ENCODE measurements at places on chromosomes 13 and 19. TPM values are rescaled to one million over a fixed set of nuclear protein-coding genes. Genes with fewer than 3 reads are reported as not detected.

CEACAM1 gene
- total RNA-seq, result 2.0 TPM

C1QTNF9 gene
- 1.2 TPM for total RNA-seq

DNA sequence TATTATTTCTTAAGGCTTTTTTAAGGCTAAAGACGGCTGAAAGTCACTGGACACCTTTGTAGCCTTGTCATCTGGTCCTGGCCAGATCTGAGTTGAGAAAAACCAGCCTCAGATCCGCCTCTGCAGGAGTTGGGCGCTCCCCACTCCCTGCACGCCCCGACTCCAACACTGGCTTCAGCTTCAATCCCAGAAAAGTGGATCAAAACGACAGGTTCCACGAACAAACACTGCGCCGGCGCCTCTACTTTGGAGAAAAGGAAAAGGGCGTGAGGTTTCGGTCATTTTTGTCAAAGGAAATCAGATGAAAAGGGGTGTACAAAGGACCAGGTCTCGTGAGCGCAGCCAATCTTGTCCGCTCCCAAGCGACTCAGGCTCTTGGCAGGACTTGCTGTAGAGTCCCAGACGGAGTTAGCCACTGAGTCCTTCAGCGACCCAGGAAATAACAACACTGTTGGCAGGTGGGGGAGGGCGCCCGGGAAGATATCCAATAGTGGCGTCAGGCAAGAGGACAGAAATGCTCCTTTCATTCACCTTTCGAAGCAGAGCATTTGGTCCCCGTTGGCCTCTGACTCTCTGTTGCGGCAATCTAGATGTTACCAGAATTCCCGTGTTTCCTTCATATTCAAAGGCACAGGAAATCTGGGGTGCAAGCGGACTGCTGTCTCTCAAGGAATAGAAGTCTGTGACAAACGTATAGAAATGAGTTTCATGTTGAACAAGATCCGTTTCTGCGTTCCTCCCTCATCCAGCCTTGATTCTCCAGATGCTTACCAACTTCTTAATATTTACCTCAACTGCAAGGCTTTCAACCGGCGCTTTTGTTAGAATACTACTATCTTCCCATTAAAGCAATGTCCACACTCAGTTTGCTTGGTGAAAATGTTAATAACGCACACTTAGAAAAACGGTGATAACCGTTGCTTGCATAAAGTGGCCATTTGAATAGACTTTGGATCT lies 1.8 kb upstream of the CCNA1 start:
- no peaks in the 10 kb centered on the region for H3K36me3 ChIP-seq
- H3K27me3 ChIP-seq, result peaks cover 45% of the 10 kb centered on the region
- DNase-seq, result no peak

DNA sequence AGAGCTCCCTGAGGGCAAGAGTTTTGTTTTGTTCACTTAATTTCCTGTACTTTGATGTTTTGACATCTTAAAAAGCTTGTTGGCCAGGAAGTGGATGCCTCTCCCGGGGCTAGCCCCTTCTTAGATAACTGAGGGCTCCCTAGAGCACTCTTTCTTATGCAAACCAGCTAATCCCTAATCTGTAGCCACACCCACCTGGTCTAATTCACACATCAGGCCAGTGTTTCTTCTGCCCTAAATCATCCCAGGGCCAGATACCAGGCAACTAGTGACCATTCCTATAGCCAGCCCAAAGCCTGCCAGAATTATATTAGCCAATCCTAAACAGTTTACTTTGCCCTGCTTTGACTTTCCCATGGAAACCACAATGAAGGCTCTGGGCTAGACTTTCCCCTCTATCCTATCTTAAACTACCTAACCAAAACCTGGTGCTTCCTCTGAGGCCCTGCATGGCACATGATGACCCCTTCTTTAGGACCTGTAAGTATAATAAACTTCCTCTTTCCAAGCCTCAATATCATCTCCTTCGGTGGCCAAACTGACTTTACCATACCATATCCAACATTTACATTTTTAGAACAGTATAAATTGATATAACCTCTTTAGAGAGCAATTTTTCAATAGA lies 24.8 kb downstream of the WBP4 start:
- no peaks in the 10 kb centered on the region for H3K36me3 ChIP-seq
- no peak overlapping the region for H3K4me3 ChIP-seq
- no peaks in the 10 kb centered on the region for H3K27me3 ChIP-seq

PRTN3 gene
- not detected for total RNA-seq

- no peaks in the 10 kb centered on the region for H3K27me3 ChIP-seq
- peak overlapping the region; percentile 85 for H3K4me3 ChIP-seq
- H3K27ac ChIP-seq, result peak overlapping the region; percentile 100
- peaks cover 64% of the 10 kb centered on the region for H3K4me1 ChIP-seq
These were observed 1.4 kb downstream of the ANKRD10 start for GRCh38 chr13:110913322-110914080.

DNA sequence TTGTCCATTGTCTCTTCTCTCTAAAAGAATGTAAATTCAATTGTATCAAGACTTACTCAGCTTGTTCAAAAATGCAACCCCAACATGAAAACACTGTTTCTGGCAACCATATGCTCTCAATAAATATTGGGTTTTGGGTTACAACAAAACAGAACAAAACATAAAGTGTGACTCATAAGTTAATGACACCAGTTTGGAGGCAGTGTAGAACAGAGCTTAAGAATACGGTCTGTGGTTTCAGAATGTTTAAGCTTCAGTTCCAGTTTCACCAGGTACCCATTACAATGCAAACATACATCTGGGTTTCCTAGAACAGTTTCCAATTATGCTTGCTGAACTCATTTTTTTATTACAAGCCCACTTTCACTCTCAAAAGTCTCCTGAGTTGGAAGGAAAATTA lies 285.8 kb upstream of the PCDH9 start:
- no peaks in the 10 kb centered on the region for H3K27me3 ChIP-seq
- H3K4me3 ChIP-seq, result no peak overlapping the region
- H3K27ac ChIP-seq, result no peak overlapping the region
- DNase-seq, result no peak
- H3K4me1 ChIP-seq, result no peaks in the 10 kb centered on the region

ZNF665 gene
- 0.13 TPM for total RNA-seq

RASL11A gene
- 4.5 TPM for total RNA-seq

GRCh38 chr13:48412881-48413351 lies at the start of gene LPAR6:
LPAR6 (minus strand) TSS chr13:48413113; CDS start chr13:48412423, 690 bp downstream.
- H3K36me3 ChIP-seq, result no peaks in the 10 kb centered on the region
- no peaks in the 10 kb centered on the region for H3K27me3 ChIP-seq

FUT2 gene
- not detected for total RNA-seq
